Heart left ventricle (tissue), 16 donors: ENCODE measurements at places on chromosomes 7 and 10. TPM values are rescaled to one million over a fixed set of nuclear protein-coding genes. Genes with fewer than 3 reads are reported as not detected.

DNA sequence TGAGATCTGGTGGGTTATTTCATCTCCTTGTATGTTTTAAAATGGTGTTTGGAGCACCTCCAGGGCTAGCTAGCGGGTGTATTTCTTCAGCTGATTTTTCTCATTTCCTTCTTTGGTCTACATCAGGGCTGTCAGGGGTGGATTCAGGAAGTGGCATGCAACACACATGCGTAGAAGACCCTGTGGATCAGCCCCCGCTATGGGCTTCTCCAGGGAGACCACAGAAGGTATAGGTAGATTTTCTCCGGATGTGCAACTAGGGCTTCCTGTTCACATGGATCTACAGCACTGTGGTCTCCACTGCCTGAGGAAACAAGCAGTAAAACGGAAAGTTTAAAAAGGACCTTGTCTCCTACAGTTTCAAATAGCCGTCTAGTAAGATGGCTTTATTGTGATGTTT, 10.4 kb downstream of the NUB1 start:
- no peak for DNase-seq
- H3K27ac ChIP-seq: no peak overlapping the region
- H3K36me3 ChIP-seq: peaks cover 100% of the 10 kb centered on the region
- peaks cover 10% of the 10 kb centered on the region for H3K4me1 ChIP-seq
- no peaks in the 10 kb centered on the region for H3K27me3 ChIP-seq

GRCh38 chr7:82335927-82336326, 107.7 kb downstream of the CACNA2D1 start:
- peak; percentile 18 for DNase-seq
- H3K36me3 ChIP-seq: no peaks in the 10 kb centered on the region
- no peaks in the 10 kb centered on the region for H3K4me1 ChIP-seq

GRCh38 chr10:105596749-105597148, 955.7 kb downstream of the SORCS3 start:
- no peak overlapping the region for H3K4me3 ChIP-seq
- no peaks in the 10 kb centered on the region for H3K4me1 ChIP-seq
- H3K36me3 ChIP-seq: no peaks in the 10 kb centered on the region
- no peak for DNase-seq
- H3K27ac ChIP-seq: no peak overlapping the region

OR2A42 gene
- total RNA-seq: not detected
